ENCODE measurements at places on chromosomes 2 and 18.

DNA sequence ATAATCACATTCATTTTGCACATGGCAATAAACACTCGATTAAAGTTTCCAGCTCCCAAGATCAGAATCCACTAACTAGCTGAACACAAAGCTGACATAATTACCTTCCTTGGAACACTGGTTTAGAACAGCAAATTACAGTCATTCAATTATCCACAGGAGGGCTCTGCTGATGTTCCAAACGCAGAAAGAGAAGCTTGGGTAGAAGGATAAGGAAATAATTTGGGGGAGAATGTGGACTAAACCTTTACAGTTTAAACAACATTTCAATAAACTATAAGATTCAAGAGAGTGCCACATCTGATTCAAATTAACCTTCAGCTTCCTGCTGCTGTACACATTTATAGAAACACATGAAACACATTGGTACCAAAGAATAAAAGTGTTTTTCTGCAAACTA, 67.8 kb upstream of the ARL4C start:
- no peak for DNase-seq

DNA sequence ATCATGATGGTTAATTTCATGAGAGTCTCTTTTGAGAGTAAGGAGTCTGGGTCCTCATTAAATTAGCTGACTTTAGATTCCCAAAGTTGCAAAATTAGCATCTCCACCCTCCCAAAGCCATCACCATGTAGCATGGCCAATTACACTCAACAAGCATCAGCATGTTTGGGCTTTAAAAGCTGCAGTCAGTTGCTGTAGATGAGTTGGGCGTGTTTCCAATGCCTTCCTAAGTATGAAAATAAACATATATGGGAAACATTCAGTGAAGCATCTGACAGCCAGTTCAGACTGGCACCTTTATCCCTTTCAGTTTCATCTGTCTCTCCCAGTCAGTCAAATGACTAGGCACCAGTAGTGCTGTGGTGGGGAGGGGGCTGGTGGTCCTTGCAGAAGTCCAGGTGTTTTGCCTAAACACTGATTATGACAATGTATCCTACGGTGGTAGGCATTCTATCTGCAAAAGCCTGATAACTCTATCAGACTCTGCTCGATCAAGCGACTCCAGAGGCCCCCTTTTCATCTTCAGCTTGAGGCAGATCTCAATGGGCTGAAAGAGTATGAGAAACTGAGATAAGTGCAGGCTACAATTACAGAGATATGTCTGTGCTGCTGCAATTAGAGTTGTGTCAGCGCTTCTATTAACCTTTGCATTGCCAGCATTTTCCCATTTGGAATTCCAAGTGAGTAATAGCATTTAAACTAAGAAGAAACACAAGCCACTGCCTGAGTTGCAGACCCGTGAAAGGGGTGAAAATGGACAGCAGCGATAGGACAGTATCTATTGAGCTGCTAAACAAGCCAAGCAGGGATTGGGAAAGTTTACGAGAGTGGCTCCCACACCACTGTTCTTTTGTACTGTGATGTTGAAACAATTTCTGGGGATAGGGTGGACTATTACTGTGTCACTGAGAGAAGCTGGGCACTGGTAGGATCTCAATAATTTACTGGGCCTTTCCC, 67.3 kb upstream of the SPOPL start:
- DNase-seq = no peak

DNA sequence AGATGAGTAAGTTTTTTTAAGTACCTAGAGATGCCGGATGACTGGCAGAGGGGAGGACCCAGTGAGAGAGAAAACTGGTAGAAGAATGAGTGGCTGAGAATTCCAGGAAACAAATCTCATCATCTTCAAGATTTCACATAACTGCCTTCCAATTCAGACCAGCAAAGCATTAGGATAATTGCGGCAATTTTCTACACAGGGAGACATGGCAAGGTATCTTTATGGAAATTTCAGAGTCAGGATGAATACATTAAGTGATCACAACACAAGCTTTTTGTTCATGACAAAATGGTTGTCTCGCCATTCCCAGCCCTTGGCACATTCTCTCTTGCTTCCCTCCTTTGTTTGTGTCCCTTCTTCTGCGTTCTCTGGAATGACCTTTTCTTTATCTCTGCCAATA, 82.1 kb downstream of the ALK start:
- DNase-seq = no peak

DNA sequence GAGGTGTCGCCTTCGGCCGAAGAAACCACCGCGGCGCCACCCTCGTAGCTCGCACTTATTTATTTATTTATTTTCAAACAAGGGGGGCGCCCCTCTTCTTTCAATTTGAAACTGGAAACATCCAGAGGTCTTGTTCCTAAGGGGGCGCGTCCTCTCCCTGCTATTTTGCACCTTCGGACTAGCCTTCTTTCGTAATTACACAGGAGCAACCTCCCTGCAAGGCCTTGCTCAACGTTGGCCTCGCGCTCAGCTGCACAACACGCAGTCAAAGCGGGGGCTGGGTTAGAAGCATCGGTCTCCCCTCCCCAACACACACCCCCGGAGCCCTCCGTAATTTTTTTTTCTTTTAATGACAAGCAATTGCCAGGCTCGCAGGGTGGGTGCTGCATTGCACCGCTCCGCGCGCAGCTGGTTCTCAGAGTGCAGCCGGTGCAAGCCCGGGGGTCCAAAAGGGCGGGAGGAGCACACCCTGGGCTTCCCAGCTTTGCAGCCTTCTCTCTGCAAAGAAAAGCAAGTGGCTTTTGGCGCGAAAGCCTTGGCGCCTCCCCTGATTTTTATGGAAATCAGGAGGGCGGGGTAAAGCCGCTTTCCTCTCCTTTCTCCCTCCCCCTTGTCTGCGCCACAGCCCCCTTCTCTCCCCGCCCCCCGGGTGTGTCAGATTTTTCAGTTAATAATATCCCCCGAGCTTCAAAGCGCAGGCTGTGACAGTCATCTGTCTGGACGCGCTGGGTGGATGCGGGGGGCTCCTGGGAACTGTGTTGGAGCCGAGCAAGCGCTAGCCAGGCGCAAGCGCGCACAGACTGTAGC, at the start of gene MYCN:
Gene MYCN (plus strand): TSS at position 697 of the 807 bp plus-strand sequence. CDS start 1,515 bp downstream, outside the sequence.
- peak; percentile 43 for DNase-seq

DNA sequence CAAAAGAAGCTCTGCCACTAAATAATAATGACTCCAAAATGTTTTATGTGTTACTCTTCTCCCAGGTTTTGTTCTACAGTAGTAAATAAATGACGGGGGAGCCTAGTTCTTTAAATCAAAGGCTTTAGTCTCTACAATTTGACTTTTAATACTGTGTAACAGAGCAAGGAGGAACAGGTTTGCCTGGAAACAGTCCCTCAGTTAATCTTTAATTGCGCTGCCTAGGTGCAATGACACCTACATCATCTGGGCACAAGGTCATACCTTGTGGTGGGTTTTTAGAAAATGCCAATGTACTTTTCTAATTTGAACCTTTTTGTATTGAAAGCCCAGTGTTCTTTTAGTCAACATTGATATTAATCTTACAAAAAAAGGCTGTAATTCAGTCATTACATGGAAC, 287.3 kb upstream of the SETBP1 start:
- DNase-seq = no peak

DNA sequence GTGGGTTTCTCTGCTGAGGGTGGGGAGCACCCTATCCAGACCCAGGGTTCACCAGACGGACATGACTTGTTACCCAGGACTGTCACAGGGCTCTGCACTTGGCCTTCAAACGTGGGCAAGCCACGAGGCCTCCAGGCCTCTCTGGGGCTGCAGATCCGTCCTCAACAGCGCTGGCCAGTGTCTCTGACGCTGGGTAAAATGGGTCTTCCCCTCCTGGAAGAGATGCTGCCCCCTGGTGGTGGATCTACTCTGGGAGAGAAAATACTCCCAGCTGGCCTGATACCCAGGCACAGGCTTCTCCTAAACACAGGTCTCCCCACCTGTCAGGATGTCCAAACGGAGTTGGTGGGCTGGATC, 3.7 kb downstream of the GPR17 start:
- peak; percentile 78 for DNase-seq

DNA sequence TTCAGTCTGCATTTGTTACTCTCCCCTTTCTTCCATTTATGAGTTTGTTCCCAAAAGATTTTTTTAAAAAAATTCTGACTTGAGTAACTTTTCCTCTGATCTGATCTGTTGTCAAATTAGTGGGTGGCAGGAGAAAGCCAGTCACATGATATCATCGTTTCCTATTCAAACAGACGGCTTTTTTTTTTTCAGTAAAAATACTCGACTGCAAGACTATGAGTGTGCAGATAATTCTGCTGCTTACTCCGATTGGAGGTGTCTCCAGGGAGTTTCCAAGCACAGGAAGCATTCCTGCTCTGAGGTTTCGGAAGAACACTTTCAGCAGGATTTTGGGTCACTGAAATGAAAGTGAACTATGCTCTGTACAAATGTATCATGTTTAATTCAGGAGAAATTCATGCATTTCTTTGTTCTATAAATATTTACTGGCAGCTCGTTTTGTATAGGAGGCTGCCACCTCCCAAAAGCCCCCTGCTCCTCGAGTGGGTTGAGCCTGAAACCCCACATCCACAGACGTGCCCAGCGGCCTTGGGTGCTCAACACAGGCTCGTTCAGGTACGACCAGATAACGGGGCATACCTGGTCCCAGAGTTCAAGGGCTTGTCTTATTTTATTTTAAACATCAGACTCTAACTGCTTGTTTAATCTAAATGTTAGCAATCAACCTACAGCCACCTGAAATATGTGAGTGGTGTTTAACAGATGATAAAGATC, 126.9 kb upstream of the ZNF516 start:
- no peak for DNase-seq

- no peak for DNase-seq
These were observed 70.5 kb upstream of the IGFBP5 start for GRCh38 chr2:216765761-216766262.

DNA sequence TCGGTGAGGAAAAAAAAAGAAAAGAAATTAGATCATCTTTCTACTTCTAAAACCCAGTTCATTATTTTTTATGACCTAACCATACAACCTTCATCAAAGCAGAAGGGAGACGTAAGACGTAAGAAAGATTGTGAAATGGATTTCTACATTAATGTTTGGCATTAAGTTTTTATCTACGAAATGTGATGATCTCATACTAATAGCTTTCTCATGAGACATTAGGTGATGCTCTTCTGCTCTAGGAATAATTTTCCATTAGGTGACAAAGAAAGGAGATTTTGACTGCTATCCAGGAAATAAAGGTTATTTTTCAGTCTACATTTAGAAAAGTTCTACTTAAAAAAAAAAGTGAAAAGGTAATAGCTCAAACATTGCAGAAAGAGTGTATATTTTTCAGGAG, 748.6 kb downstream of the ERBB4 start:
- DNase-seq = no peak

DNA sequence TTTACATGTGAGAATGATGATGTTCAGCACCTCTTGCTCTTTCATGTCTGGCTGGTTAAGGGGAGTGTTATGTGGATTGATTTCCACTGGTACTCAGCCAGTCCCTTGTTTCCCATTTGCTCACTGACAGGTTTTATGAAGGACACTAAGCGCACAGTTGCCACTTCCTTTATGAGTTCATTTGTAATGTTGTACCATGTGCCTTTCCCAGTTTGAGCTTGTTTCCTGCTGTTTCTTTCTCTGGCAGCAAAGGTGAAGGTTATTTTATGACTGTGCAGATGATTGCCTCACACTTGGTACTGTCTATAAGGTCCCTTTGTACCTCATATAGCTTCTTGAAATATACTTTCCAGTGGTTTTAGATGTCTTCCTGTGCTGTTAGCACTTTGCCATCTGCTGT, 1700.5 kb upstream of the TMEFF2 start:
- DNase-seq = no peak

DNA sequence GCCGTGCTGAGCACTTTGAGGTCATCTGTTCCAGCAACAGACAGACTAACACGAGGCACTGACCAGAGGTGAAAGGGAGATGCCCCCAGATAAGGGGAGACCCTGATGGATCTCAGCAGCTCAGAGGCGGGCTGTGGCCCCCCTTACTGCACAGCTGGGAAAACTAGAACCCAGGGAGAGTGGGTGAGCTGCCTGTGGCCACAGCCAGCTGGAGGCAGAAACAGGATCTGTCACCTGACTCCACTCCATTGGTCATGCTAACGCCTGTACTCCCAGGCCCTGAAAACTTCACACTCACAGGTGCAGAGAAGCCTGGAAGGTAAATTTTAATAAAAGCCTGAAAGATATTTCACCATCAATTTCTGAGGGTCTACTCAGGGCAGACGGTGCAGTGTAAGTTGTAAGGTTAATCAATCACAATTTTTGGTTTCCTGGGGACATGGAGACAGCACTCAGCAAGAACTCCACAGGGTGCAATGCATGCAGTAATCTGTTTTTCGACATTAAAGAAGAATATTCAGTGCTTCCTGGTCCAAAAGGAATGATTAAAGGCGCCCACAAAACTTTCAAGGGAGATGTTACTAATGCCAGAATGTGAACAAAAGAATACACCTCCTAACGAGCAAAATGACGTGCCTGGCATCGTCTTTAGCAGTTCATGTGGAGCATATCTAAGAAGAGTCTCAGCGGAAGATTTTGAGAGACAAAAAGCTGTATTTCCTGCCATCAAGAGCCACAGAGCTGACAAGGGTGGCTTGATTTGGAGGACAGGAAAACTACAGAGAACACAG, 173.4 kb downstream of the EIPR1 start:
- no peak for DNase-seq

DNA sequence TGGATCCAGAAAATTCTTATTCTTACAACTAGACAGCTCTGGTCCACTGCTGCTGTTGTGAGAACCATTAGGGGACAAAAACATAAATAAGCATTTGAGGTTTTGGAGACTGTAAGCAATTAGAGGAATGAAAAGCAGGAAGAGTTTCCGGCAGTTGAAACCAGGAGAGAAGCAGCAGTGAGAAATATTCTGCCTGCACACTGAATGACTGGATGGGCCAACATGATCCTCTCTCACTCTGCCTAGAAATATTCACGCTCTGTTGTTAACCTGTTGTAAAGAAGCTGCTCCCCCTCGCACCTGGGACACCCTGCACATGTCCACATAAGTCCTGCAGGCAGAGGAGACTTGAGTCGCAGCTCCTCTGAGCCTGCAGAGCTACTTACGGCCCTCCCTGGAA, 60.4 kb upstream of the RNF152 start:
- DNase-seq = no peak

GRCh38 chr2:59008950-59009349, 767.8 kb upstream of the FANCL start:
- DNase-seq = no peak

DNA sequence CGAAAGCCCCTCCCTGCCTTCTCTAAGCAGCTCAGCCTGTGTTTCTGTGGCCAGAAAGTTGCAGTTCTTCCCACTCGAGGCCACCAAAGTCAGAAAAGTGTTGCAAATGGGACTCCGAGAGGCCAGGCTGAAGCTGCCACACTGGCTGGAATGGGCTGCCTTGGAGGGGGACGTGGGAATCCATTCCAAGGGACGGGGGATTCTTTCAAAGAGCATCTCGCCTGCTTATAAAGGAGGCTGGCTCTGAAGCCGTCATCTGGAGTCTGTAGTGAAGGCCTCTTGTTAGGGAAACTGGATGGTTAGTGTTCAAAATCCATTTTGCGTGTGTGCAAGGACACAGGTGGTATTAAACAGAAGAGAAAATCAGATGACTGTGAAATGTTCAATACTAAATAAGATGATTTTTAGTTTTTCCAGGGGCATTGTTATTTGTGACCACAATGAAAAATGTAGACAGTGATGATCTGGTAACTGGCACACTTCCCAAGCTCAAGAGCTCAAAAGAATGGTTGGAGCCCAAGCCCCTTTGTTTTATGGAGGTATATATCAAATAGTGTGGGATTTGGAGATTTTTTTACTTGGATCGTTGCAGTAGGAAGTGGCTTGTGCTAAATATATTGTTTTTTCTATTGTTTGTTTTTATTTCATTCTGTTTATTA, 782 bp downstream of the FAM228B start:
- DNase-seq = no peak
